ENCODE measurements at places on chromosomes 11 and 22.

GRCh38 chr11:18699848-18700261 is 1.3 kb downstream of the TMEM86A start:
- H3K27me3 ChIP-seq = no peaks in the 10 kb centered on the region
- no peak for DNase-seq
- no peak overlapping the region for H3K27ac ChIP-seq

DNA sequence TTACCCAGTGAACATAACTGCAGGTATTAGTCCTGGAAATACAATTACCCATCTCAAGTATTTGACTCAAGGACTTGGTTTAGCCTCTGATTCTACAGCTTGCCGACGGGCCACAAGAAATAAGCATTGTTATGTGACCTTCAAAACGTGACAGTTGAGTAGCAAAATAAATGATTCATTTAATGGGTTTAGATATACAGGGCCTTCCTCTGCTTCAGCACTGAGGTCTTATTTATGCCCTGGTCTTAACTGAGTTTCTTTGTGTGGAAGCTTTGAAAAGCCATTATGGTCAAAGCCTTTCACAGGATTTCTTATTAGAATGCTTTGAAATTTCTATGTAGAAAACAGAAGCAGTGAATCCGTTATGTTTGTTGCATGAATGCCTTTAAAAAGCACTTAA is 899.2 kb upstream of the API5 start:
- H3K27ac ChIP-seq = no peak overlapping the region
- H3K27me3 ChIP-seq = no peaks in the 10 kb centered on the region
- H3K4me1 ChIP-seq = no peaks in the 10 kb centered on the region
- no peak for DNase-seq

GRCh38 chr11:73129198-73129597 is 12.9 kb downstream of the FCHSD2 start:
- peaks cover 8% of the 10 kb centered on the region for H3K4me1 ChIP-seq
- no peak for DNase-seq
- H3K36me3 ChIP-seq = peaks cover 41% of the 10 kb centered on the region

- no peak within 1 kb of the TSS for H3K27ac ChIP-seq
- no peak within 1 kb of the TSS for H3K4me3 ChIP-seq
- no peak for DNase-seq
- H3K27me3 ChIP-seq = no peaks in the 10 kb centered on the region
- H3K4me1 ChIP-seq = no peaks in the 10 kb centered on the region
- no peaks in the 10 kb centered on the region for H3K36me3 ChIP-seq
Measured at GRCh38 chr11:1919391-1920127, at the start of gene TNNT3. TSS of gene TNNT3 (plus strand) at chr11:1919703. CDS start at chr11:1922875, 3,172 bp downstream.

- H3K4me3 ChIP-seq = no peak overlapping the region
- peaks cover 77% of the 10 kb centered on the region for H3K27me3 ChIP-seq
- no peak overlapping the region for H3K27ac ChIP-seq
- H3K4me1 ChIP-seq = peaks cover 23% of the 10 kb centered on the region
- no peaks in the 10 kb centered on the region for H3K36me3 ChIP-seq
- no peak for DNase-seq
Measured at GRCh38 chr11:69704508-69705253, 859 bp upstream of the FGF19 start.

GRCh38 chr11:20374741-20375300 is 11.3 kb downstream of the HTATIP2 start:
- H3K36me3 ChIP-seq = peaks cover 31% of the 10 kb centered on the region
- H3K4me1 ChIP-seq = no peaks in the 10 kb centered on the region
- no peak for DNase-seq
- H3K27me3 ChIP-seq = no peaks in the 10 kb centered on the region
- H3K4me3 ChIP-seq = no peak overlapping the region

DNA sequence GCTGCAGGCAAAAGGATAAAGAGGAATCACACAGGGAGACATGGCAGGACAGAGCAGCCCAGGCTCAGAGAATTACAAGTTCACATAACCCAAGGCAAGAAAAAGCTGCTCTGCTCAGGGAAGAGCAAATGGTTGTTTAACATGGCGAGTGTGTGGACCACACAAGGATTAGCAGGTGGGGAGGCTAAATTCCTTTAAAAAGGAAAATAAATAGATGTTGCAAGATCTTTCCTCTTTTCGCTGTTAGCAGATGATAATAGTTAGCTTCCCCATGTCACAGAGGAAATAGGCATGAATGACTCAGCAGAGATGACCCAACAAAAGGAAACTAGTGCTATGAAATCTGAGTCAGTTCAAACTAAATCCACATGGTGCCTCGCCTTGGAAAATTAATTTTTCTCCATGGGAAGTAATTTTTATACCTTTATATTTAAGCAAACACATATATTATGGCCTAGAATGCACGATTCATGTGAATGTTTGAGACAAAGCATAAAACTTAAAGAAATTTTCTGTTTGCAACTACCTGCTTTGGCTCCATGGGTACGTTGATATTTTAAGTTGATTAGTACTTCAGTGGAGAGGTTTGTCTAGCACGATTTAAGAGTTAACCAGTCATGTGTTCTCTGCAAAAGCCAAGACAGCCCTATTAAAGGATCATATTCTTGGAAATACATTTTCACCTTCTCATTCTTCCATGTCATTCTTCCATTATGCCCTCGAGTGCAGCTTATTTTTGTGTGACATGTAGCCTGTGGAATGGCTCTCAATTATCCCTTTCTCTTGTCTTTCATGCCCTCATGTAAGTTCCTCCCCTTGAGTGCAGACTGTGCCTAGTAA is 38.5 kb upstream of the FJX1 start:
- peaks cover 3% of the 10 kb centered on the region for H3K27me3 ChIP-seq
- no peaks in the 10 kb centered on the region for H3K4me1 ChIP-seq
- H3K27ac ChIP-seq = no peak overlapping the region
- no peaks in the 10 kb centered on the region for H3K36me3 ChIP-seq
- no peak for DNase-seq
- H3K4me3 ChIP-seq = no peak overlapping the region

- no peaks in the 10 kb centered on the region for H3K36me3 ChIP-seq
- H3K4me3 ChIP-seq = no peak overlapping the region
- H3K4me1 ChIP-seq = peaks cover 54% of the 10 kb centered on the region
- peak; percentile 74 for DNase-seq
Measured at GRCh38 chr11:62402226-62402959, 16.4 kb upstream of the SCGB1A1 start.

All from upper lobe of right lung (tissue), 1 donor.